OCI-LY7 (cell line): ENCODE measurements at places on chromosomes 11 and 22.

DNA sequence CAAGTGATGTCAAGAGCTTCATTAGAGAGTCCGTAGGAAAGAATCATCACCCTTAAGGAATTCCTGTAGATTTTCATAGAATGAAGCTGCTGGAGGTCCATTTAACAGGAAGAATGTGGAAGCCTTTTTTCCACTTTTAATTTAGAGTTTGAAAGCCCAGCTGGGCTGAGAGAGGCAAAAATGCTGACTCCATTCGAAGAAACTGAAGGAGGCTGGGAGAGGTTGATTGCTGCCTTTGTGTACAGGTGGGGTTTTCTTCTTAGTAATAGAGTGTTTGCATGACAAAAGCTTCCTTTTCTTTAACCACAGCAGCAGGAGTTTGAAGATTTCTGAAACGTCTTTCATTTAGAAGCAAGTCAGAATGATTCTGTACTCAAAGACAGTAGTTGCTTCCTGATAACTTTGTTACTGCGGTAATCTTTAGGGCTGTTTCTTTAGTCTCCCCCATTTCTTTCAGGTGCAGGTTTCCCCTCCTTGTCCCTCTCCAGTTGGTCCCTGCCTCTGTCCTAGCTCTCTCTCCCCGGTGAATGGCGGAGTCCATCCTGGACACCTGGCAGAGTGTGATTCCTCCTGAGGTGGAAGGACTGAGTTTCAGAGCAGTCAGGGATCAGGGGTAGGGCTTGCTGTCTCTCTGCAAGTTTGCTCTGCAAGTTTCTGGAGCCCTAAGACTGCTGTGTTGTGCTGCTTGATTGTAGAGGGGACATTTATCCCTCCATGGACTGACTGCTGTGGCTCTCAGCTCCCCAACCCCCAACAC is 166.2 kb downstream of the LDLRAD3 start:
- DNase-seq: no peak

DNA sequence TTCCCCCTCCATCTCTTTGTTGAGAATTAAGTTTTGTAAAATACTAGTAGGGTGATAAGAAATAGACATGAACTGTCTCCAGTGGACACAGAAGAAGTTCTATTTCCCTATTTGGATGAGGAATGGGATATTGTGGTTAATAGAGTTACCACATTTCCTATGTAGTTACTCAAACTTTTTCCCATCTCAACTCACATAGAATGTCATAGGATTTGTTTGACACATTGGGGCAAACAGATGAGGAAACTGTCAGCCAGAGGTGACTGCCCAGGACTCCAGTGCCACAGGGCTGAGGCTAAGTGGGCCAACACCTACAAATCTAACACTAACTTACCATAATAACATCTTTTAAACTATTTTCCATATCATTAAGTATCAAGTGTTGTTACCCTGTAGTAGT is 58.3 kb downstream of the CCDC83 start:
- DNase-seq: no peak

GRCh38 chr11:63641727-63642126 is 27.5 kb upstream of the PLAAT3 start:
- no peak for DNase-seq

DNA sequence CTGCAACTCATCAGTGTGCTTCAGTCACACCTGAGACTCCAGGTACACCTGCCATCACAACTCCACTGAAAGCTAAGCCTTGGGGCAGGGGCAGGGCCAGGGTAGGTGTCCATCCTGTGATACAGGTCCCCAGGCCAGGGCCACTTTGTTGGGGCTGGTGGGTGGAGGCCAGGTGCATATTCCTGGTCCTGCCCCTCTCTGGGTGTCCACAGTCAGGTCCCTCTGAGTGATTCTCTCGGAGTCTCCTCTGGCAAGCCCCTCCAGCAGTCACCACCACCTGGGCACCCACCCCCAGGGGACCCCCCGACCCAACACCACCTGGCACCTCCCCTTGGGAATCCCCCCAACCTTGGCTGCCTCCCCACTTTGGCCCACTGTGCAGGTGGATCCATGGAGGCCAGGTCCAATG is 9.5 kb upstream of the ACR start:
- DNase-seq: no peak

DNA sequence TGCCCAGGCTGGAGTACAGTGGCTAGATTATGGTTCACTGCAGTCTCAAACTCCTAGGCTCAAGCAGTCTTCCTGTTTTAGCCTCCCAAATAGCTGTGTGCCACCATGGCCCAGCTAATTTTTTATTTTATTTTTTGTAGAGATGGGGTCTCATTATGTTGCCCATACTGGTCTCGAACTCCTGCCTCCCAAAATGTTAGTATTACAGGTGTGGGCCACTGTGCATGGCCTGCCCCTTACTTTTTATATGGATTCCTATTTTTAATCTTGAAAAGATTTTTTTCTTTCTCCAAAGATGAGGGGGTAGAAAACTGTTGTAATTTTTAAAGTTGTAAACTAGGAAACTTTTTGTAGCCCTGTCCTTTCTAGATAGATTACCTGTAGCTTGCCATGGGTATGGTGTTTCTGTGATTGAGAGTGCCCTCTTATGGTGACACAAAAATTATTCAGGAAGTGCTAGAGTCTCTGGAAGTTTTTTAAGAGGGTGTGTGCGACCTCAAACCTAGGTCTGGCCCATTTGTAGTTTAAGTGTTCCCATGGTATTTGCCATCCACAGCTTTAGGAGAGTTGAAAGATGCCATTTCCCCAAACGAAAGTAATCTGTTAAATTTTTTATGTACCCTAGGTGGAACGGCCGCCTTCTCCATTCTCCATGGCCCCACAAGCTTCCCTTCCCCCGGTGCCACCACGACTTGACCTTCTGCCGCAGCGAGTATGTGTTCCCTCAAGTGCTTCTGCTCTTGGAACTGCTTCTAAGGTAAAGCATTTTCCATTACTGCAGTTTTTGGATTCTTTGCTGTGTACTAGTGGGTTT is 32.4 kb downstream of the MCAM start:
- DNase-seq: peak; percentile 74

DNA sequence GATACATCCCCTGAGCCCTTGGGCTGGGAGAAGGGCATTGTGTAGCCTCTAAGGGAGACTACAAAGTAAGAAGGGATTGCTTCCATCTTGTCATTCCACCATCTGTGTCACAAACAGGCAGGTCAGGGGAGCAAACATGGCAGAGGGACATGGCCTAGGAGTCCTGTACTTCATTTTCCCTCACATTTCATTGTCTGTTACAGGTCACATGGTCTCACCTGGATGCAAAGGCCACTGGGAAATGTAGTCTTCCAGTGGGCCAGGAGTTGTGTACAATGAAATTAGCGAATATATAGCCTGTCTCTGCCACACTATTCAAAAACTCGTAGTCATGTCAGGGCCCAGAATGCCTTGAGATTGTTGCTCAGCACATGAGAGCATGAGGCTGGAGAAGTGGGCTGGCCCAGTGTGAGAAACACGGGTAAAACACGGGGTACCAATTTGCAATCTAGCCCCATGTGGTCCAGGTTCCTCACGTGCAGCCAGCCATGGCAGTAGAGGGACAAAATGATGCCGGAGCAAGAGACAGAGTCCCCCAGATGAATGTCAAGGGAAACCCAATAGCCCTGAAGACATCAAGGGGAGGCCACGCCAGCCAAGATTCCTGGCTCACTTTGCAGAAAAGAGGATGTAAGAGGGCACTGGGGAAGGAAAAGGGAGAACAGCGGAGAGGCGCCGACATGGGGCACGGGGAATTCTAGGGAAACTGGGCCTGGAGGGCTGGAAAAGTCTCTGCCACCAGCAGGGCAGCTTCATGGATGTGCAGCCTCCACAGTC is 47.7 kb upstream of the EMID1 start:
- peak; percentile 17 for DNase-seq

DNA sequence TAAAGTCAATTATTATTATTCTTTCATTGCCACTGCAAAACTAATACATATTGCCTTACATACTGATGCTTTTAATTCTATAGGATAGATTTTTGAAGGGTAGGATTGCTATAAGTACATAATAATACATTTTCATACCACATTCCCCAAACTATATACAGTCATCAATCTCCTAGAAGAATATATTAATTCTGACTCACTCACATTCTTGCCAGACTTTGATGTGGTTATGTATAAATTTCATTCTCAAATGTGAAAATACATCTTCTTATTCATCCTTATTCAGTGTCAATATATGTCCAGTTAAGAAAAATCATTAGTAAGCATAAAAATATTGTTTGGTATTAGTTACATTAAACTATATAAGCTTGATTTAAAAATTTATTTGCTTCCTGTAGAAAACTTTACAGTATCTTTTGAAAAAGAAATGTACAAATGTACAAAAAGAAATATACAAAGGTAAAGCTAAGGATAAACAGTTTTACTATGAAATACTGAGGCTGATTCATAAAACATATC is 458.8 kb upstream of the CNTN5 start:
- DNase-seq: no peak

DNA sequence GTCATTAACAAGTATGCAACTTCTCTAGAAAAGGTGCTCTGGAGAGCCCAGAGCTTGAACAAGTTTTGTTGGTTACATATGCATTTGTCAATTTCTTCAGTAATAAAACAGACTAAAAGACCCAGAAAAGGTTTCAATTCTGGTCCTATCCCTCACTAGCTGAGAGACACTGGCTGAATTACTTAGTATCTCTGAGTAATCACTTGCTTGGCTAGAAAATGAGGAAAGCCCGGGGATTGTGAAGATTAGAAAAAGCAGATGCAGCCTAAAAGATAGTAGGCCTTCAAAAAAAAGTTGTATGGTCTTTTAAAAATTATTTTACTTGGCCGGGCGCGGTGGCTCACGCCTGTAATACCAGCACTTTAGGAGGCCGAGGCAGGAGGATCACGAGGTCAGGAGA is 41.2 kb downstream of the MAPK1 start:
- no peak for DNase-seq

DNA sequence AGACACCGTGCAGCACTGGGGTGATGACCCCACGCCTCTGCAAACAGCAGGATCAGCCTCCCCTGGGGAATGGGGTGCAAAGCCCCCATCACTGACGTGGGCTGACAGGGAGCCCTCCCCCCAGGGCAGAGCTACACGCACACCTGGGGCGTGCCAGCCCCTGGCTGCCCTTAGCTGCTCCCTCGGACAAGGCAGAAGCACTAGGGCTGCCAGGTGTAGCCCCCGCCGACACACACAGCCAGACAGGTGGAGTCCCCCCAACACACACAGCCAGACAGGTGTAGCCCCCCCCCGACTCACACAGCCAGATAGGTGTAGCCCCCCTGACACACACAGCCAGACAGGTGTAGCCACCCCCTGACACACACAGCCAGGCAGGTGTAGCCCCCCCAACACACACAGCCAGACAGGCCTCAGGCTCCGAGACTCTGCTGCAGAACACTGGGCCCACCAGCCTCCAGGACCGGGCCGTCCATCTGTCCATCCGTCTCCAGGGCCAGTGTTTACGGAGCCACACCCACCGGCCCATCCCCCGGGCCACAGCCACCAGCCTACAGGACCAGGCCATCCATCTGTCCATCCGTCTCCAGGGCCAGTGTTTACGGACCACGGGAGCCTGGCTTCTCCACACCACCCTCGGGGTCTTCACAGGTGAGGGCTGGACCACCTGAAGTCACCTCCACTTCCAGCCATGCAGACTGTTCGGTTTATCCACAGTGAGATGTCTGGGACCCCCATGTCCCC is 3.5 kb downstream of the ANO9 start:
- no peak for DNase-seq

GRCh38 chr11:125995313-125995712 is 49.5 kb downstream of the VSIG10L2 start:
- DNase-seq: no peak

GRCh38 chr11:61918251-61918937 is 1.0 kb upstream of the RAB3IL1 start:
- DNase-seq: no peak

GRCh38 chr22:42610186-42610585 is 4.5 kb downstream of the POLDIP3 start:
- no peak for DNase-seq

- DNase-seq: peak; percentile 15
These were observed 15.1 kb upstream of the RGL4 start for GRCh38 chr22:23675502-23676415.

DNA sequence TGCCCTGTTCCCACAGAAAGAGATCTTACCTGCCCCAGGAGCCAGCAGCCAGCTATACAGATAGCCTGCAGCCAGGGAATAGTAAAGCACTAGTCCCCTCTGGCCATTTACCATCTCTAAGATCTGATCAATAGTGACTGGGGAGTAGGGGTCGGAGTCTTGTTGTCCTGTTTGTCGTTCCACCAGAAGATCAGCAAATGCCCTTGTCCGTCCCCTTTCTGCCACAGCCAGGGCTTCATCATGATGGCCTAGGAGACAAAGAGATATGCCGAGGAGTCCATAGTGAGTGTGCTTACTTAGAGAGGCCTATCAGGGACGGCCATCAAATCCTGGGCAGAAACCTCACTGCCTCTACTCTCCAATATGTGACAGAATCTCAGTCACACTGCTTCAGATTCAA is 177.1 kb upstream of the PITPNB start:
- no peak for DNase-seq

DNA sequence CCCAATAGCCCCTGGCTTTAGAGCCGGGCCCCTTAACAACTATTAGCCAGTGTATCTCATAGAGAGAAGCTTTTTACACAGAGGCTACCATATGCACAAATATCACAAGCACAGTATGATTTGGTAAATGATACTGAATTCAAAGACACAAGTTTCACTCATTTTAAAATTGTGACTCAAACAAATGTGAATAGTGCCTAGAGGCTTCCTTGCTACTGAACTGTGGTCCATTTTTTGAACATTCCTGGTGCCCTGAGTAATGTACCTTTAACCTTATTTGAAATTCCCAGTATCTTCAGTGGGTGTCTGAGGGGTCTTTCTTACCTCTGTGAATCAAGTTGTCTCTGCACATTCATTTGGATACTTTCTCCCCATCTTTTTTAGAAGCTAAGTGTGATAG is 156.2 kb downstream of the MAML2 start:
- DNase-seq: no peak

DNA sequence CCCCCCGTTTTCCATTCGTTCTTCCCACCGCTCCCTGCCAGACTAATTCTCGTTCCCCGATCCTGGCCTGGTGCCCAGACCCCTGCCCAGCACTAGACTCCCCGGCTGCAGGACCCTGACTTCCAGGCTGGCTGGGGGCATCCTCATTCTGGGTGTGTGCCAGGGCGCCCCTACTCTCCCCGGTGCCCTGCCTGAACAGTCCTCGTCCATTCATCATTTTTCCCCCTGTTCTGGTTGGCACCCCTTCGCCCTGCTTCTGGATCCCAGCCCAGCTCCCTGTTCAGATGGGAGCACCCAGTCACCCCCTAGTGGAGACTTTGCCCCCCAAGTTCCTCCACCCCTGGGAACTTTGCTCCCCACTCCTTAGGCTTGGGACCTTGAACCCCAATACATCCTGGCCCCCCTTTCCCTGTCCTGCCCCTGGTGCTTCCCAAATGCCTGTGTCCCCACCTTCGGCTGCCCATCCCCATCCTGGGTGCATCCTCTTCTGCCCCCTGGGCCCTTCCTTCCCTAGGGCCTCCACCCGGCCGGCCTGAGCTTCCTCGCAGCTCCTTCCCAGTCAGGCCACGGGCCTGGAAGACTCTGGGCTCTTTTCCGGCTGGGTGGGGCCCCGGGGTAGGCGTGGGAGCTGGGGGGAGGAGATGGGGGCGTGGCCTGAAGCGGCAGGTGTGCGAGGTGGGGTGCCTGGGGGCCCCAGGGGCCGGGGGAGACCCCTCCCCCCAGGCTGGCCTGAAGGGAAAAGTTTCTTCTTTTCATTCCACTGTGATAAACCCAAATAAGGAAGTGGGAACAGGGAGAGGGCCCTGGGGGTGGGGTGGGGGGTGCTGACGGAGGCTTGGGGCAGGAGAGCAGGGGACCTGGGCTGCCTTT is 908 bp downstream of the PLCB3 start:
- DNase-seq: peak; percentile 36
